ENCODE measurements at places on chromosomes 12 and 14.

GRCh38 chr12:69243099-69244084 lies 4.0 kb downstream of the CPSF6 start:
- no peak for DNase-seq

DNA sequence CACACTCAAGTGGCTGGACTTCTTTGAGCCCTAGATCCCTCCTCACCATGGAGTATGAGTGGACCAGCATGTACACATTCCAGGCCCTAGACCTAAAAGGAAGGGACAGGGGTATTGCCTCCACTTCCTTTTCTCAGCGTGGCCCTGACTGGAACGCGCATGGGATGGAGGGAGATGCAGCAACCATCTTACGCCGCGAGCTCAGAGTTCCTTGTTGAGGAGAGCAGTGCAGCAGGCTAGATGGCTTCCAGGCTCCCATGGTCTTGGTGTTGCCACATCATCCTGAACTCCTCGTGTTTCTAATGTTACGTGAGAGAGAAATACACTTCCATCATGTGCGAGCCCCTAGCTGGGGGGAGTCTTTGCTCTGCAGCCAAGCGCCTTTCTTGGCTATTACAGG lies 61.8 kb upstream of the DIO3 start:
- DNase-seq = peak; percentile 40

GRCh38 chr14:100802766-100803165 lies 23.2 kb upstream of the MEG3 start:
- no peak for DNase-seq

GRCh38 chr12:64544371-64545080 lies 65.8 kb upstream of the RASSF3 start:
- no peak for DNase-seq

DNA sequence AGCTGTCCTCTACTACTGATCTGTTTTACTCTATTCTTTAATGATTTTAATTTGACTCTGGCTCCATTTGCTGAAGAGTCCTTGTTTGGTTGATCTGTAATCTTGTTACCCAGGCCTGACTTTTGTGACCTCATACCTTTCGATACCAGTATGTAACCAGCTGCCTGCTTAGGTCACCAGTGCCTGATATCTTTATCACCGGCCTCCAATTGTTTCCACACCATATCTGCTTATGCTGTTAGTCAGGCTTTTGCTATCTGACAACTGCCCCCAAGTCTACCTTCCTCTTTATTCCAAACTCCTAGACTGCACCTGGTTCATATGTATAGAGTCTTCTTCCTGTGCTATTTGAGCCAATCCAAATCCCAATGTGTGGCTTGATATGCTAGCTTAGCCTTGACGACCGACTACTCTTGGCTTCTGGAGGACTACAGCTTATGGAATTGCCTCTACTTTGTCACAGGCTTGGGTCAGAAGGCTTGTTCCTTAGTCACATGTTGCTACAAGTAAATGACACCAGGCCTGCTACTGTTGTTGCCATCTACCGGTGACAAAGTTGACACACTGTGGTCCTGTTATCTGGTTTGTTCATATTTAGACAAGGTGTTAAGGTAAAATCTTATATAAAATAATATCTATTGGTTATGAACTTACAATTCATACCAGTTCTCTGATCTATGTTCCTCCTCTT lies 193.9 kb downstream of the TRHDE start:
- DNase-seq = no peak

DNA sequence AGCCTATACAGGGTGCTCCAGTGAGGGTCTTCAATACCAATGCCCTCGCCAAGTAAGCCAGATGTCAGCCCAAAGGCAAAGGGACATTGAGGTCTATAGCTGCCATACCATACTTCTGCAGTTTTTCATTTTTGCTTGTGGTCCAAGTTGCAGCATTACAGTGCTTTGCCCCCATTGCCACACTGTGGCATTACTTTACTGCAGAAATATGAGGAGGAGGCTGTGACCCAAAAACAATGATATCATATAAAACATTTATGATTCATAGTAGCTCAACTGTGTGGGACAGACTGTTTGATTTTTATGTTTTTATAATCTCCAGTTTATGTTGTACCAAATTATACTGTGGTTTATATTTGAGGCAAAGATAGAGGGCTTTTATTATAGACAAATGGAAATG lies 64.1 kb downstream of the KIAA0586 start:
- no peak for DNase-seq

GRCh38 chr12:979349-979748 lies 11.7 kb upstream of the ERC1 start:
- no peak for DNase-seq

DNA sequence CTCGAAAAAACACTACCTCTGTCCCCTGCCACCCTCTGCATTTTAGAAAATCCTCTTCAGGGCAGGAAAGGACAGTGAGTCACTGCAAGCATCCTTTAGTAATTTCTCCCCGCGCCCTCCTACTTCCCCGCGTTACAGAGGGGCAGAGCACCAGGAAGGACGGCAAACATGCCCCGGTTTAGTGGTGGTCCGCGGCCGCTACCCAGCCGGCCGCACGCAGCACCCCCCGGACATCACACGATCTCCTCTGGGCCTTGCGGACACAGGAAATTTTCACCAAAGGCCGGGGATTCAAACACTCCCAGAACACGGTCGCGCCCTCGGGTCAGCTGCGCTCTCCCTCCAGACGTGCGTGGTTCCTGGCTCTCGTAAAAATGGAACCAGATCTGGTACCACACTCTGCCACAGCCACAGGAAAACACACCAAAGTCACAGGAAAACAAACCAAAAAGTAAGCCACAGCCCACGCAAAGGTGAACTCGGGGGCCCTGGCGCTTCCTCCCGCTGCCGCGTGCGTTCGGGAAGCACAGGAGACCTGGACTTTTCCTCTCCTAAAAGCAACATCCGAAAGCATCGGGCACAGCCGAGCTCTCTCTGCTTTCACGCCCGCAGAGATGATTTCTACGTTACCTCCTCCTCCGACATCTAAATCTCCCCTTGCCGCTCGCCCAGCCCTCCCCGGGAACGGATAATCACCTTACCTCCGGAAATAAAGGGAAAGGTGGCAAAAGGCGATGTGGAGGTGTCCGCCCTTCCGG lies 839 bp downstream of the SLC38A1 start:
- DNase-seq = no peak

DNA sequence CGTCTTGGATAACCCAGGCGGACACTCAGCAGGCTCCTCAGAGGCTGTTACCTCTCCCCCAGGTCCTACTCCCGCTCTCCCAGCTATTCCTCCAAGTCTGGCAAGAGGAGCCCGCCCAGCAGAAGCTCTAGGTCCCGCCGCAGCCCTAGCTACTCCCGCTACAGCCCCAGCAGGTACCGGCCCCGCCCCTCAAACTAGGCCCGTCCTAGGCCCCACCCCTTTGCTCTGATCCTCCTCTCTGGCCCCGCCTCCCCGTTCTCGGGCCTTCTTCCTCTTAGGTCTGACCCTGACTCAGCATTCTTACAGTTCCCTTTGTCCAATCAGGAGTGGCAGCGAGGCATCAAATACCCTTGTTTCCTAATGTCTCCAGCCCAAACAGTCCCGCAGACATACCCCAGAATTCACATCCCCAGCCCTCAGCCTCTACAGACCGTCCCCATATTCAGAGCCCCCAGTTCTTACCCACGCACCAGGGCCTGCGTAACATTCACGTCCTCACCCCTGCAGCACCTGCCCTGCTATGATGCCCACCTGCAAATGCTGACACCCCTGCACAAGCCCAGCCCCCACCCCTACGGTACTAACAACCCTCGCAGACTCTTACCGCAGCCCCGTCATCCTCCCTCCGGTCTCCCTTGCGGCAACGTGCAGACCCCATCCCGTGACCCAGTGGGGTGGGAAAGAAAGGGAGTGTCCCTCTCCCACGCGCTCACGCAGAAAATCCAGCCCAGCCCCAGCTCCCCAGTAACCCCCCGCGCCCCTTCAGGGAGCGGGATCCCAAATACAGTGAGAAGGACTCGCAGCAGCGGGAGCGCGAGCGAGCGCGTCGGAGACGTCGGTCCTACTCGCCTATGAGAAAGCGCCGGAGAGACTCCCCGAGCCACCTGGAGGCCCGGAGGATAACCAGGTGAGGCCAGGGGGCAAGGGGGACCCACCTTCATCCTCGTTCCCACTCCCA lies 25.0 kb upstream of the HSPB8 start:
- no peak for DNase-seq

GRCh38 chr14:60242429-60242828 lies 6.6 kb upstream of the PPM1A start:
- DNase-seq = no peak

DNA sequence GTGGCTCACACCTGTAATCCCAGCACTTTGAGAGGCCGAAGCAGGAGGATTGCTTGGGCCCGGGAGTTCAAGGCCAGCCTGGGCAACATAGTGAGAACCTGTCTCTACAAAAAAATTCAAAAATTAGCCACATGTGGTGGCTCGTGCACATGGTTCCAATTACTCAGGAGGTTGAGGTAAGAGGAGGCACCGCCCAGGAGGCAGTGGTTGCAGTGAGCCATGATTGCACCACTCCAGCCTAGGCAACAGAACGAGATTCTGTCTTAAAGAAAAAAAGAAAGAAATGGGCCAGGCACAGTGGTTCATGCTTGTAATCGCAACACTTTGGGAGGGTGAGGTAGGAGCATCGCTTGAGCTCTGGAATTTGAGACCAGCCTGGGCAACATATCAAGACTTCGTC lies 33.5 kb downstream of the MAP1LC3B2 start:
- DNase-seq = no peak

- DNase-seq = no peak
These were observed 110.1 kb downstream of the DNAI7 start for GRCh38 chr12:25084816-25085215.

DNA sequence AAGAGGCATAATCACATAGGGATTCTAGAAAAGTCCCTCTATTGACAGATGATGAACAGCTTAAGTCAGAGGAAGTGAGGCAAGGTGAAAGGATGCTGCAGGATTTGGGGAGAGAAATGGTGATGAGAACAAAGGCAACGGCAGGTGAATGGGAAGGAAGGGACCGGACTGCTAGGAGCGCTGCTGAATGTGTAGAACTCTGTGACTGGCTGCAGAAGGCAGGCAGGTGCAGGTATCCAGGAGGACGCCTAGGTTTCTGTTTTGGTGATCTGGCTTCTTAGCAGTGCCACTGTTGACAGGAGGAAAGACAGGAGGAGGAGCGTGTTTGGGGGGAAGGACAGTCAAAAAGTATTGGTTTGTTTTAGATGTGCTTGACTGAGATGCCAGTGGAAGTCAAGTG lies 58.4 kb upstream of the TTC7B start:
- DNase-seq = no peak

DNA sequence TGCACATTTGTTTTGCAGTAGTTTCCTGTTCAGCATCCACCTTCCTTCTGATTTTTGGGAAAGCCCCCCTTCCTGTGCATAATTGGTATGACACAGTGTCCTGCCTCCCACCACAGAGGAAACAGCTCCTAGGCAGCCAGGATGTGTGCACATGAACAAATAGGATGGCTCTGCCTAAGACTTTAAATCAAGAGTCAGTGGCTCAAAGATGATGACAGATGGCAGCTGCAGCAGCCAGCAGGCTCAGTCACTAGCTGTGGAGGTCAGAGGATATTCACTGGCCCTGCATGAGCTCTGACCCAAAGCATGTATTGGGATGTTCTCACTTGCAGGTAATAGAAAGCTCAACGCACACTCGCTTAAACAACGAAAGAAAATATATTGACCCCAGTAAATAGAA lies 90.3 kb downstream of the KCNK10 start:
- no peak for DNase-seq

All from left lobe of liver (tissue), 2 donors.